ENCODE measurements at places on chromosomes 7 and 10.

DNA sequence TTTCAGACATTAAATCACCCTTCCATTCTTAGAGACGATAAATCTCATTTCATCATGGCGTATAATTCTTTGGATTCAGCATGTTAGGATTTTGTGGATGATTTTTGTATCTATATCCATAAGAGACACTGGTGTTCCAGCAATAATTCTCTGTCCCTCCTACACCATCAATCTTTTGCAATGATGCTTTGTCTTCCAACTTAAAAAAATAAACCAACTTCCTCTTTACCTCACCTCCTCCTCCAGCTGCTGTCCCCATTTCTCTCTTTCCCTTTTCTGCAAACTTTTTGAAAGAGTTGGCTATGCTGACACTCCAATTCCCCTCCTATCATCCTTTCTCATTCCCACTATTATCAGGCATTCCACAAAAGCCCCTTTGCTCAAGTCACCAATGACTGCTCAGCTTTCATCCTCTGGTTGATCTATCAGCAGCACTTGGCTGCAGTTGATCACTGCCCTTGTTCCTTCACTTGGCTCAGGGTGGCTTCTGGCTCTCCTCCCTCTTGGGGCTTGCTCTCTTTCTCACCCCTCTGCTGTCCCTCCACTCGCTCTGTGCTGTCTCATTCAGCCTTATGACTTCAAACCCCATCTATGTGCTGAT lies 130.0 kb downstream of the ARHGAP22 start:
- H3K36me3 ChIP-seq: no peaks in the 10 kb centered on the region
- no peak for DNase-seq
- H3K27me3 ChIP-seq: no peaks in the 10 kb centered on the region
- H3K27ac ChIP-seq: no peak overlapping the region
- H3K4me1 ChIP-seq: no peaks in the 10 kb centered on the region
- no peak overlapping the region for H3K4me3 ChIP-seq

GRCh38 chr7:44327981-44328380 lies 2.6 kb upstream of the CAMK2B start:
- H3K27ac ChIP-seq: no peak overlapping the region
- no peaks in the 10 kb centered on the region for H3K36me3 ChIP-seq
- H3K4me3 ChIP-seq: no peak overlapping the region
- H3K27me3 ChIP-seq: peaks cover 20% of the 10 kb centered on the region
- DNase-seq: no peak
- no peaks in the 10 kb centered on the region for H3K4me1 ChIP-seq

GRCh38 chr7:74101061-74101681 lies 17.6 kb downstream of the LIMK1 start:
- no peaks in the 10 kb centered on the region for H3K4me1 ChIP-seq
- no peak for DNase-seq
- H3K4me3 ChIP-seq: no peak overlapping the region
- peaks cover 14% of the 10 kb centered on the region for H3K36me3 ChIP-seq
- H3K27me3 ChIP-seq: no peaks in the 10 kb centered on the region

DNA sequence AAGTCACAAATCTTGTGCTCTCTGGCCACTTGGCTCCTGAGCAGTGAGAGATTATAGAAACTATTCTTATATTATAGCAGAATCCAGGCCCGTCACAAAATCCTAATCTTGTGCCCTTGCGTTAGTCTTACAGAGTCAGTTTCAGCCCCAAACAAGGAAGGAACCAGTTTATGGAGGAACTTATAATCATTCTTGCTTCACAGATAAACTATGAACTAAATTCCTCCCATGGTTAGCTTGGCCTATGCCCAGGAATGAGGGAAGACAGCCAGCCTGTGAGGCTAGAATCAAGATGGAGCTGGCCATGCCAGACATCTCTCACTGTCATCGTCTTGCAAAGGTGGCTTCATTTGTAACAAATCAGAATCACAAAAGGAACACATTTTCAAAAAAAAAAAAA lies 199.7 kb upstream of the PITRM1 start:
- DNase-seq: no peak
- H3K27me3 ChIP-seq: no peaks in the 10 kb centered on the region
- no peaks in the 10 kb centered on the region for H3K4me1 ChIP-seq
- no peak overlapping the region for H3K4me3 ChIP-seq

DNA sequence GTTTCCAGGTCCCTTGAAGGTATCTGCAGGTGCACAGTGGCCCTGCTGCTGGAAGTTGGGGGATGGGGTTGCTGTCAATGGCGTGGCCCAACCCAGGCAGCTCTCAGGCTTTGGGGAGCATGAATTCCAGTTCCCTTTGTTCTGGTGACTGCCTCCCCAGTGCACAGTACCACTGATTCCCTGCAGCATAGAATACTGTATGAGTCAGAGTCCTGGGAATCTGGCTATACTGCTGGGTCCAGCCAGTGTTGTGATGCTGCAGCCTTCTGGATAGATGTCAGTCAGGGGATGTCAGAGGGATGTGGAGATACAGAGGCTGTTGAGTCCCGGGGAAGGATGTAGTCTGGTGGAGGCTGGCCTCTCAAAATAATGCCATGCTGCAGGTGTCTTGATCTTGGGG lies 99.3 kb downstream of the LANCL2 start:
- H3K27ac ChIP-seq: no peak overlapping the region
- peaks cover 36% of the 10 kb centered on the region for H3K4me1 ChIP-seq
- no peaks in the 10 kb centered on the region for H3K27me3 ChIP-seq
- peaks cover 16% of the 10 kb centered on the region for H3K36me3 ChIP-seq
- H3K4me3 ChIP-seq: no peak overlapping the region
- DNase-seq: no peak

DNA sequence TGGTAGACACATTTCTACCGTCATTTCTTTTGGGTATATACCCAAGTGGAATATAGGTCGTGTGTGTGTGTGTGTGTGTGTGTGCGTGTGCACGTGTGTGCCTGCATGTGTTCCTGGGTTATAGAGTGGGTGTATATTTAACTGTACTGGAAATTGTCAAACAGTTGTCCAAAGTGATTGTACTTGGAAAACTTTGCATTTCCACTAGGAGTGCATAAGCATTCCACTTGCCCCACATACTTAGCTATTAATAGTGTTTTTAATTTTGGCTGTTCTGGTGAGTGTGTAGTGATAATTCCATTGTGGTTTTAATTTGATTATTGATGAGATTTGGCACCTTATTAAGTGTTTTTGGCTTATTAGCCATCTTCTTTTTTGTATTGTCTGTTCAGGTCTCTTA lies 25.9 kb downstream of the TRUB1 start:
- no peak overlapping the region for H3K4me3 ChIP-seq
- no peak for DNase-seq
- H3K27ac ChIP-seq: no peak overlapping the region
- no peaks in the 10 kb centered on the region for H3K36me3 ChIP-seq

GRCh38 chr7:81768951-81769778 lies 682 bp downstream of the HGF start:
- H3K36me3 ChIP-seq: no peaks in the 10 kb centered on the region
- H3K4me3 ChIP-seq: no peak overlapping the region
- no peak overlapping the region for H3K27ac ChIP-seq
- no peak for DNase-seq

DNA sequence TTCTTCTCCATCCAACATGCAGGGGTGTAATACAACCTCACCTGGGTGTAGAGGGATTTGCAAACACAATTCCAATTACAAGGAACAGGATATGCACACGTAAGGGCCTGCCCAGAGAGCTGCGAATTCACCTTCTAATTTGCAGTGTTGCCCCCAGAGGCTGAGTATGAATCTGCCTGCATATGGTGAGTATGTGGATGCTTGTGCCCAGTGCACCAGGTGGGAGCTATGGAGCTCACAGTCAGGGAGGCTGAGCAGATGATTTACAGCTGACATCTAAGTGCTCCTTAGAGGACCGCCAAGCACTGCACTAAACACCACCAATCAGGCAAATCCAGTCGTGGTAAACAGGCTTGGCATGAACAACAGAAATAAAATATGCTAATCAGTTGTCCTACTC lies 132.0 kb downstream of the RELN start:
- H3K4me1 ChIP-seq: no peaks in the 10 kb centered on the region
- H3K27me3 ChIP-seq: no peaks in the 10 kb centered on the region
- no peak overlapping the region for H3K27ac ChIP-seq
- H3K4me3 ChIP-seq: no peak overlapping the region
- DNase-seq: no peak

DNA sequence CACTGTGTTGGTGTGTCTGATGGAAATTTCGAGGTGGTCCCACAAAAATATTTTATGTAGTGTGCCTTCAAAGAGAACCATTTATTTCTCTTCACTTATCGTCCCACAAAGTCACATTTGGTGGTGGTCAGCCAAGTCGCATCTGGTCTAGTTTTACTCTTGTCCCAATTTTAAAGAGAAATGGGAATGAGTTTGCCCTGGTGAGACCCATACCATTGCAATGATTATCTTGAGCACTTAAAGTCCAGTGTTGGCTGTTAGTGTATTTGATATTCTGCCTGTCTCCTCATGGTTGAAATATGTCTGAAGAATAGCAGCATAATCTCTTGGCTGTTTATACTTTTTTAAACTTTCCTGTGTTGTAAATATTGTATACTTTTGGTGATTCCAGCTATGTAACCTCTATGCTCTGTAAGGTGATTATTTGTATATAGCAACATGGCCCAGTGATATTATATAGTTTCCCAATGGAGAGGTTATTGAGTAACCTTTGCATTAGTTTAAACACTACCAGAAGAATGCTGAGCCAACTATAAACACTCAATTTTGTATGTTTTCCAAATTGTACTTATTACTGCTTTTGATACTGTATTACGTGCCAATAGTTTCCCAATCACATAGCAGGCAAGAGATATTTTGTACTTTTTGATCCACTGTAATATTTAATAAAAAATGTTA lies 172.2 kb downstream of the RTKN2 start:
- no peak for DNase-seq
- H3K36me3 ChIP-seq: peaks cover 30% of the 10 kb centered on the region
- H3K27ac ChIP-seq: no peak overlapping the region
- H3K27me3 ChIP-seq: no peaks in the 10 kb centered on the region
- H3K4me1 ChIP-seq: no peaks in the 10 kb centered on the region
- no peak overlapping the region for H3K4me3 ChIP-seq

DNA sequence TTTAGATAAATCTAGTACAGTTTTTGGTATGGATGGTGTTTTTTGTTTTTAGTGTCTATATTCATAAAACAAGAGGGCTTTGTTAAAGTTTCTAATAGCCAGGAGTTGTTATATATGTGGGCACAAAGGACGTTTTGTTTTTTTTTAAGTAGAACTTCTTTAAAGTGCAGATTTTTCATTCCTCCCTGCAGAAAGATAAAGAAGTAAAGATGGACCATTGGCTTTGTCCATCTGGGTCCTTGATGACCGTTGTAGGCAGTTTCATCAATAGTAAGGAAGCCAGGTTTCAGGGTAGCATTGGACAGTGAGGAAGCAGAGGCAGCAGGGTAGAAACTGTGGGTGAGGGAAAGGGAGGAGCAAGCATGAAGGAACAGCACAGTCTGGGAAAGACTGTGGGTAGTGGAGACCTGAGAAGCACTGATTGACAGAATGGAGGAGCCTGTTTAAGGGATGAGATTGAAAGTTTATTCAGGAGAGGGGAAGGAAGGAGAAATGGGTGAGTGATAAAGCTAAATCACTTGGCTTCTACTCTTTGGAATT lies 5.3 kb downstream of the CALU start:
- H3K4me3 ChIP-seq: no peak overlapping the region
- peaks cover 21% of the 10 kb centered on the region for H3K36me3 ChIP-seq
- peaks cover 9% of the 10 kb centered on the region for H3K4me1 ChIP-seq
- DNase-seq: no peak

GRCh38 chr10:82228701-82229100 lies 353.7 kb downstream of the NRG3 start:
- no peak for DNase-seq
- H3K4me3 ChIP-seq: no peak overlapping the region
- no peak overlapping the region for H3K27ac ChIP-seq
- H3K27me3 ChIP-seq: no peaks in the 10 kb centered on the region

- no peak overlapping the region for H3K4me3 ChIP-seq
- H3K27ac ChIP-seq: no peak overlapping the region
- no peaks in the 10 kb centered on the region for H3K36me3 ChIP-seq
- DNase-seq: no peak
- no peaks in the 10 kb centered on the region for H3K27me3 ChIP-seq
Measured at GRCh38 chr10:30986053-30986555, 45.6 kb downstream of the ZNF438 start.

GRCh38 chr10:86377797-86378146 lies 11.2 kb upstream of the GRID1 start:
- no peak overlapping the region for H3K27ac ChIP-seq
- no peaks in the 10 kb centered on the region for H3K36me3 ChIP-seq
- DNase-seq: no peak
- H3K27me3 ChIP-seq: no peaks in the 10 kb centered on the region

Measured in effector memory CD4-positive, alpha-beta T cell (primary cell).